ENCODE measurements at places on chromosomes 12 and 14.

DNA sequence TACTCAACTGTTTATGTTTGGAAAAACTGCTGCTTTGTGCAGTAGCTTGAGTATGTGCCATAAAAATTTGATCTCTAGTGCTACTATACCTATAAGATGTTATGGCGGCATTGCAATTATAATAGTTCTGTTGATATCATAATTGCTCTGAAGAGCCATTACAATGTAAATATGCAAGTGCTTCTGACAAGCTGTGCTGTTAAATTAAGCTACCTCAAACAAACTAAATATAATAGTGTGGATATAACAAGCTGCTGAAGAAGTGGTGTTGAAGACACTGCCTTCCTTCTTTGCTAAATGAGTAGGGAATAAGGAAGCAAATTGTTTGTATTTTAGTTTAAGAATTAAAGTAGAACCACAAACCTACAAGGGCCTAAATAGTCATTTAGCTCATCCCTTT is 301.0 kb upstream of the MIS18BP1 start:
- DNase-seq: no peak

DNA sequence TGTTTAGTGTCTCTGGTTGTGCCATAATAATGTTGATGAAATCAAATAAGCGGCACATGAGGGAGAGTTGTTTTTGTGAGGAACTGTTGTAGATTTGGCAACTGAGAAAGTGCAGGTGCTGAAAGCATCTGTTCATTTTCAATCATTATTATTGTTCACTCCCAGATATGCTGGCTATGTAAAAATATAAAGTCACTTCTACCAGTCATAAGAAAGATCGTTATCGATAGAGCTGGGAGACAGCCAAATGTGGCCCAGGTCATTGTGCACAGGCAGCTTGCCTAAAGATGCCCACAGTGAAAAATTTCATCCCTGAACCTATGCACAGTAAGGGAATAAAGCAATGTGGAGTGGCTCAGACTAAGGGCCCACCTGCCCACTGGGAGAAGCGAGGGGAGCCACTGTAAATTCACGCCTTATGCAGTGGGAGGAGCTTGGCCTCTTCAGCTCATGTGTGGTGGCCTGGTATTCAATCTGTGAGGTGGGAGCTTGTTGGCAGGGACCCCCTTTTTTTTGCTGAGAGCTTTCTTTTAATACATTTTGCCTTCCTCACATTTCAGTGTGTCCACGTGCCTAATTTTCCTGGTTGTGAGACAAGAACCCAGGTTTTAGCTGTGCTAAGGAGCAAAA is 1490.8 kb upstream of the TMEM132C start:
- no peak for DNase-seq

GRCh38 chr14:52852810-52853521 is 61.6 kb upstream of the GNPNAT1 start:
- DNase-seq: no peak

- no peak for DNase-seq
Measured at GRCh38 chr12:54042970-54043853, 10.4 kb downstream of the HOXC5 start.

DNA sequence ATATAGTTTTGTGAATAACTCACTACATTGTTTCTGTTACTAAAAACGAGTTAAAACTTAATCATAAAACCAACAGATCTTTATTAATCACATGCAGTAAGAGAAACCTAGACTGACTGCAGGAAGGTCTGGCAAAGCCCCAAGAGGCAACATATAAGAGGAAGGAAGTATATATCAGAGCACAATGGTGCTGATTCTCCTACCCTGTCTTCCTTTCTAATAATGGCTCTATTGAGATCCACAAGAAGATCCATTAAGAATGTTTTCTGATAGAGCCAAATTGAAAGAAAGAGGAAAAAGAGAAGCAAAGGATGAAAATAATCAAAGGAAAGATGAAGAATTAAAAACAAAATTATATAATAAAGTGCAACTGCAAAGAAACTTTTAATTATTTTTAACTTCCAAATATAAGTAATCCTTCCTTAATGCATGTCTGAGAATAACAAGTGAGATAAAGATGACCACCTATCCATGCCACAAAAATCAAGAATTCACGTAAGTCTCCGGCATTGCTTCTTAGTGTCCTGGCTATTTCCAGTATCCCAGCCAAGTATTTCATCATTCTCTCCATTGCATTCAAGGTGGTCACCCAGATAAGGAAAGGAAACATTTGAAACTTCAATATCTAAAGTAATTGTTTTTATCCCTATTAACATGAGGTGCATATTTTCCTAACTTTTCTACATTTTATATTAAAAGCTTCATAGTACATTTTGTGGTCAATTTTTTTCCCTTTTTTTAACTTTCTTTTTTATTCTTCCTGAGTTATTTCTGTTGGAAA is 62.2 kb downstream of the SOX5 start:
- no peak for DNase-seq

GRCh38 chr12:68959143-68959858 is 26.3 kb upstream of the CPM start:
- DNase-seq: no peak

GRCh38 chr12:64625243-64626077 is 15.2 kb downstream of the RASSF3 start:
- no peak for DNase-seq

- no peak for DNase-seq
Measured at GRCh38 chr12:88882662-88883061, 302.4 kb upstream of the KITLG start.

DNA sequence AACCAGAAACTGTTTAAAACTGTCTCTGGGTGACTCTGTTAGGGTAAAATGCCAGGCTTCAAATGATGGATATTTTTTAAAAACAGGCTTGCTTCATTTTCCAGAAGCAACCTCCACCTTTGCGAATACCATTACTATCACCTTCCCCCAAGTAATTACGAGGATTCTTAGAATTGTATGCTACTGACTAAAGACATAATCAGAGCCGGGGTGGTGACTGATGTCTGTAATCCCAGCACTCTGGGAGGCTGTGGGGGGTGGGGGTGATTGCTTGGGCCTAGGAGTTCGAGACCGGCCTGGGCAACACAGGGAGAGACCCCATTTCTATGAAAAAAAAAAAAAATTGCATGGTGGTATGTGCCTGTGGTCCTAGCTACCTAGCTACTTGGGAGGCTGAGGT is 38.3 kb downstream of the FGD6 start:
- no peak for DNase-seq

DNA sequence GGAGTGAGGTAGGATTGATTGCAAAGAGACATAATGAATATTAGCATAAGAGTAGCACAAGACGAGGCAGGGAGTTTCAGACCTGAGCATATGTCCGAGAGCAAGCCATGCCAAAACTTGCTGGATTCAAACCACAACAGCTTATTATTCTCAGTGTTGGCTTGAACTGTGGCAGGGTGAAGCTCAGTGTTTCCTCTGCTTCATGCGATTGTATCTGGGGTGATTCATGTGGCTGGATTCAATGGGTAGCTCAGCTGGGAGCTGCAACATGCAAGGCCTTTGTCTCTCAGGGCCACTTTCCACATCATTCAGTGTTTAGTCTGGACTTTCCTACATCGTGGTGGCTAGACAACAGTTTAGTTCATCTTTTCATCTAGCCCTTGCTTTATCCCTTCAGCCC is 22.1 kb upstream of the E2F7 start:
- DNase-seq: no peak

GRCh38 chr14:87705439-87705896 is 287.5 kb downstream of the GALC start:
- no peak for DNase-seq

DNA sequence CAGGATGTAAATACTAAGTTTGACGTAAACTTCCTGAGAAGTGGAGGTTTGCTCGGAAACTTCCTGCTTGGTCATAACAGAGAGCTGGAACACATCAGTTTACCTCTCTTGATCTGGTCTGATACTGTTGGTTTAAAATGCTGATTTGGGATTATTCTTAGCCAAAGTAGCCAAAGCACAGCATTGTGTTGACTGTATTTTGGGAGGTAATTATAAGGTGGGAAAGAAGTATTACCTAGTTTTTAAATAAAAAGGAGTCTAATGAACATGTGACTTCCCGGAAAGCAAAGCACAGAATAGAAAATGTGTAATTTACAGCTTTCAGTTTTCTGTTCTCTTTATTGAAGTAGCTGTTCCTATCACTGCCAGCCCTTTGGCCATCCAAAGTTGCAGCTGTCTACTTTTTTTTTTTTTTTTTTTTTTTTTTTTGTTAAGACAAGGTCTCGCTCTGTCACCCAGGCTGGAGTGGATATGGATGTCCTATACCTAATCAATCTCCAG is 52.2 kb upstream of the SRP54 start:
- DNase-seq: no peak

DNA sequence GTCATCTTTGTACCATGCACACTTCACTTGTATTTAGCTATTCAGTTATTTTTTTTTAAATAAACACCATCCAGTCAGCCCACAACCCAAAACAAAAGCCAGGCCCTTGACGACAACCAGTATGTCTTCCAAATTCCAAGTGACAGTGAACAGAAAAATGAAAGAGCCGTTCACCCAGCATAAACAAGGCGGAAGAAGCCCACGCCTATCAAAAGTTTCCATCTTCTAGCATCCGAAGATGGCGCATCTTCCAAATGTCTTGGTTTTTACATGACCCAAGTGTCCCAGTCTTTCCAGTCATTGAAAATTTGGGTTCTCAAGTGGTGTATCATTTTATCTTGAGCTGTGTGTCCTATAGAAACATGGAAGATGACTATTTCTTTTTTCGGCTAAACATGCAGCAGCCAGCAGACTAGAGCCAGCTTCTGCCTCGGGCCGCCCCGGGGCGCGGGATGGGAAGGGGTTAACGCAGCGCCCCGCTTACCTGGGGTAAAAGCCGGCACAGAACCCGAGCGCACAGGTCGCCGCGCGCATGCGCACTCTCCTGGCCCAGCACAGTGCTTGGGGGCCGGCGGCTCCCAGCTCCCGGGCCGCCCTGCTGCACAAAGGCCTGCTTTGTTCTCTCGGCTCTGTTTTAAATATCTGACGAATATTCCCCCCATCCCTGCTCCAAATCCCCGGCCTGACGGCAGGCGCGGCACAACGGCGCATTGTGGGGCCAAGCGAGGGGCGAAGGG is 164.8 kb downstream of the ZFP36L1 start:
- no peak for DNase-seq

GRCh38 chr12:64826234-64826633 is 1.8 kb downstream of the TBC1D30 start:
- peak; percentile 78 for DNase-seq

All from NCI-H345 (cell line).